PC-9 (cell line): ENCODE measurements at places on chromosomes 12 and 14. TPM values are rescaled to one million over a fixed set of nuclear protein-coding genes. Genes with fewer than 3 reads are reported as not detected.

- H3K27ac ChIP-seq: no peak overlapping the region
- H3K4me3 ChIP-seq: no peak overlapping the region
- H3K27me3 ChIP-seq: peaks cover 15% of the 10 kb centered on the region; the same call in 1 of the 2 replicates
- H3K4me1 ChIP-seq: no peaks in the 10 kb centered on the region
- no peak for DNase-seq
Observed at GRCh38 chr14:89468566-89468965, 51.5 kb upstream of the FOXN3 start.

DNA sequence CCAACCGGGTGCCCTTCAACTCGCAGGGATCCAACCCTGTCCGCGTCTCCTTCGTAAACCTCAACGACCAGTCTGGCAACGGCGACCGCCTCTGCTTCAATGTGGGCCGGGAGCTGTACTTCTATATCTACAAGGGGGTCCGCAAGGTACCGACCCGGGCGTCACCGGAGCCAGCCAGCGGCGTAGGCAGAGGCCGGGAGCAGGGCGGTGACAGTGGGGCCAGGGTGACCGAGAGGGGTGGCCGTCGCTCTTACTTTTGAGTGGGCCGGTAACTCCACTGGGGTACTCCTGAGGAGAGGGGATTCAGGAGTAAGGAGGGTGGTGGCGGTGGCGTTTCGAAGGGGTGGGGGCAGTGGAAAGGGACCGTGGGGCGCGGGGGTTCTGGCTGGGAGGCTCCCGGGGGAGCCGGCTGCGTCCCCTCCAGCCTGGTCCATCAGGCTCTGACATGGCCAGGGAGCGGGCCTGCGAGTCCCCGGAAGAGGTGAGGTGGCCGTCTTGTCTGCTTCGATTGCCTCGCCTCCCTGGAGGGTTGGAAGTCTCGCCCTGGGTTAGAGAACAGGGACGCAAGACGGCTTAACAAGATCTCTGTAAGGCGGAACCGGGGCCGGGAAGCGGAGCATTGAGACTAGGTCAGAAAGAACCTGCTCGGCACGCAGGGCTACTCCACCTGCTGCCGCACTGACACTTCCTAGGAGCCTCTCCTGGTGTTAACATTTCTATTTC, 491 bp downstream of the WDR20 start:
- 0 out of 2 replicates have a peak, but pooled peaks cover 8% of the 10 kb centered on the region for H3K36me3 ChIP-seq
- H3K4me3 ChIP-seq: peak overlapping the region; percentile 75
- no peaks in the 10 kb centered on the region for H3K27me3 ChIP-seq
- peaks cover 31% of the 10 kb centered on the region for H3K4me1 ChIP-seq
- DNase-seq: peak; percentile 57

- no peak overlapping the region for H3K4me3 ChIP-seq
- no peaks in the 10 kb centered on the region for H3K27me3 ChIP-seq
- H3K27ac ChIP-seq: no peak overlapping the region
Observed at GRCh38 chr14:105376521-105377440, 21.6 kb upstream of the TEX22 start.

- H3K27me3 ChIP-seq: no peaks in the 10 kb centered on the region
- no peak overlapping the region for H3K27ac ChIP-seq
- no peak overlapping the region for H3K4me3 ChIP-seq
Observed at GRCh38 chr12:14984036-14984435, 11.2 kb downstream of the PDE6H start.

DNA sequence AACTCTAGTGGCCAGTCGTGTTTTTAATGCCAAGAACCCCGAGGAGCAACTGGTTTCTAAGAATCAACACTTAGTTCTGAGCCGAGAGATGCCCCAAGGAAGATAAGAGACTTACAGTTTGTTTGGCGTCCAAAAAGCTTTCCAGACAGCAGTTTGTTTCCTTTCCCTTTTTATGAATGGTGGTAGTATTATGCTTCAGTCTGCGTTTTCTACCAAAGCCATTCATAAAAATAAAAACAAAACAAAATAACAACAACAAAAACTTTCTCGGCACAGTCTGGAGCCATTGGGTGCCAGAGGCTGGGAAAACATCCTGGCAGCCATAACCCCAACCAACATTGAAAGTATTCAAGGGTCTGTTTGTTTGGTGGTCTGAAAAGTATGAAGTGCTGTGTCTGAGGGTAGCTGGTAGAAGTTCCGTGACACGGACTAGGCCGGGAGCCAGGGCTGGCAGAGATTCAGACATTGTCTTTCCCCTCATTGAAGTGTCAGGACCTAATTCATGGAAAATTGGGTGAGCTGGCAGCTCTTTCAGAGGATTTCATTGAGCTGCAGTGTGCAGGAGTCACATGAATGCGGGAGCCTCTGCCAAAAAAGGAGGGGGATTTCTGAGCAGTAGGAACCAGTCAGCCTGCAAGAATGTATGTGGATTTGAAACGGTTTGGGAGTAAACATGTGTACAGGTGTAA, 124.2 kb downstream of the HMGA2 start:
- peak overlapping the region; percentile 18; the same call in 1 of the 2 replicates for H3K27ac ChIP-seq
- H3K4me1 ChIP-seq: peaks cover 5% of the 10 kb centered on the region; the same call in 1 of the 2 replicates
- H3K36me3 ChIP-seq: peaks cover 30% of the 10 kb centered on the region
- H3K4me3 ChIP-seq: no peak overlapping the region
- no peaks in the 10 kb centered on the region for H3K27me3 ChIP-seq

DNA sequence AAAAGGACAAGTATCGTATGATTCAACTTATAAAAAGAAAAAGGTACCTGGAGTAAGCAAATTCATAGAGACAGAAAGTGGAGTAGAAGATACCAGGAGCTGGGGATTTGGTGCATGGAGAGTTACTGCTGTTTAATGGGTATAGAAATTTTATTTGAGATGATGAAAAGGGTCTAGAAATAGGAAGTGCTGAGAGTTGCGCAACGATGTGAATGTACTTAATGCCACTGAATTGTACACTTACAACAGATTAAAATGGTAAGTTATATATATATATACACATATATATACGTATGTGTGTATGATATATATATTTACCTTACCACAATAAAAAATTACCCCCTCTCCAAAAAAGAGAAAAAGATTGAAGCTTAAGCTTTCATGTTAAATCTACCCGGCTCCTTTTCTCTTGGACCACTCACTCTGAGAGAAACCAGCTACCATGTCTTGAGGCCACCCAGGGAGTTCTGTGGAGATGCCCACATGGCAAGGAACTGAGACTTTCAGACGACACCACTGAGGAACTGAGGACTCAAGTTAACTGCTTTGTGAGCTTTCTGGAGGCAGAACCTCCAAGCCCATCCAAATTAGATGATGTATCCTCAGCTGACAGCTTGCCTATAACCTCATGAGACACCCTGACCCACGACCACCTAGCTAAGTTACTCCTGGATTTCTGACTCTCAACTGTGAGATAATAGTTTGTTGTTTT, 130.0 kb upstream of the BTG1 start:
- no peak overlapping the region for H3K4me3 ChIP-seq
- H3K27ac ChIP-seq: no peak overlapping the region
- no peaks in the 10 kb centered on the region for H3K27me3 ChIP-seq

DNA sequence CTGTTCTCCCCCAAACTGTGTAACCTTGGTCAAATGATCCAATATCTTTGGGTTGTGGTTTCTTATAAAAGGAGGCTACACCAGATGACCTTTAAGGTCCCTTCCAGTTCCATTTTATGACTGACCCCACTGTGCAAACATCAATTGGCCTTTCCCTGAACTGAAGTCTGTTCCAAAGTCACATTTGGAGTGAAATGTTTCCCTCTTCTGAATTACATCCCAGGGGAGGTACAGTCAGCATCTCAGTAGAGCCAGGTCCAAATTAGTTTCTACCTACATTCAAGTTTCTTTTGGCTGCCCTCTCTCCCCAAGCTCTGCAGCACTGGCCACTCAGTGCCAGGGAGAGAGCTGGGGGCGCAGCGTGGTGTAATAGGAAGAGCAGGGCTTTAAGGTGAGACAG, 34.4 kb downstream of the LIMA1 start:
- peak overlapping the region; percentile 97 for H3K27ac ChIP-seq
- peaks cover 96% of the 10 kb centered on the region for H3K4me1 ChIP-seq
- no peak for DNase-seq
- H3K27me3 ChIP-seq: no peaks in the 10 kb centered on the region
- H3K36me3 ChIP-seq: peaks cover 20% of the 10 kb centered on the region
- 0 out of 2 replicates have a peak overlapping the region, but pooled peaks have one; percentile 5 for H3K4me3 ChIP-seq

GRCh38 chr12:86331012-86331411, 74.8 kb upstream of the MGAT4C start:
- no peak overlapping the region for H3K27ac ChIP-seq
- DNase-seq: no peak
- H3K36me3 ChIP-seq: no peaks in the 10 kb centered on the region
- no peak overlapping the region for H3K4me3 ChIP-seq

- peaks cover 21% of the 10 kb centered on the region for H3K27me3 ChIP-seq
- no peak overlapping the region for H3K4me3 ChIP-seq
- no peak overlapping the region for H3K27ac ChIP-seq
- no peaks in the 10 kb centered on the region for H3K36me3 ChIP-seq
- no peaks in the 10 kb centered on the region for H3K4me1 ChIP-seq
- DNase-seq: no peak
Observed at GRCh38 chr12:130212384-130212989, 50.2 kb downstream of the FZD10 start.

DNA sequence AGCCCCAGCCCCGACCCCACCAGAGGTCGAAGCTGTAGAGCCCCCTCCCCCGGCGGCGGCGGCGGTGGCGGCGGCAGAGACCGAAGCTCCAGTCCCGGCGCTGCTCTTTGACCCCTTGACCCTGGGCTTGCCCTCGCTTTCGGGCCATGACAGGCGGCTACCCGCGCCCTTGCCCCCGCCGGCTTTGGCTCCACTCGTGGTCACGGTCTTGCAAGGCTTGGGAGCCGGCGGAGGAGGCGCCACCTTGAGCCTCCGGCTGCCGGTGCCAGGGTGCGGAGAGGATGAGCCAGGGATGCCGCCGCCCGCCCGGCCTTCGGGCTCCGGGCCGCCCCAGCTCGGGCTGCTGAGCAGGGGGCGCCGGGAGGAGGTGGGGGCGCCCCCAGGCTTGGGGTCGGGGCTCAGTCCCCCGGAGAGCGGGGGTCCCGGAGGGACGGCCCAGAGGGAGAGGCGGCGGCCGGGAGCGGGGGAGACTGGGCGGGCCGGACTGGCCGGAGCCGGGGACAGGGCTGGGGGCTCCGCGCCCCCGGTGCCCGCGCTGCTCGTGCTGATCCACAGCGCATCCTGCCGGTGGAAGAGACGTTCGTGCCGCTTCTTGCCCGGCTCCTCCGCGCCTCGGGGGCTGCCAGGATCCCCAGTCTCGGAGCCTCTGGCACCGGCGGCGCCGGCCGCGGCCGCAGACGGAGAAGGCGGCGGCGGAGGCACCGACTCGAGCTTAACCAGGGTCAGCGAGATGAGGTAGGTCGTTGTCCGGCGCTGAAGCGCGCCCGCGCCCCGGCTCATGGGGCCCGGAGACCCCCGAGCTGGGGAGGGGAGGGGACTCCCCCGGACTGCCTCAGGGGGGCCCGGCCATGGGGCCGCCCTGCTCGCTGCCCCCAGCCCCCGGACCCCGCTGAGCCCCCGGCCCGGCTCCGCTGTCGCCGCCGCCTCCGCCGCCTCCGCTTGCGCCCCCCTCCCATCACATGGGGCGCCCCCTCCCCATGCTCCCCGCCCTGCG, 778 bp downstream of the AGAP2 start:
- H3K36me3 ChIP-seq: no peaks in the 10 kb centered on the region
- no peak overlapping the region for H3K4me3 ChIP-seq
- no peaks in the 10 kb centered on the region for H3K4me1 ChIP-seq
- peaks cover 14% of the 10 kb centered on the region for H3K27me3 ChIP-seq

DNA sequence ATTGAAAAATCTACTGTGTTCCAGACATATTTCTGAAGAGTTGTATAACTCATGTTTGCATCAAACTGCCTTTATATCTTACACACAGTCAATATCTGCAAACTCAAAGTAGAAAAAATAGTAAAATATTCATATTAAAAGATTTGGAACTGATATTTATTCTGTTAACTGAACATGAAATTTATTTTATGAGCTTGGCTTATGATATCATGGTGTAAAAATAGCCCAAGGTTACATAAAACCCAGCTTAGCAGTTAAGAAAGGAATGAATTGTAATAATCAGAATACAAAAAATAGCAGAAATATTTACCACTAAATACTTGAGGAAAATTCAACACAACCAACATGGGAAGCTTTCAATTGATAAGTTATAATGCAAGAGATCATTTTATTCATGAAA, 367.9 kb downstream of the FLRT2 start:
- H3K36me3 ChIP-seq: no peaks in the 10 kb centered on the region
- H3K27ac ChIP-seq: no peak overlapping the region
- no peak overlapping the region for H3K4me3 ChIP-seq
- no peak for DNase-seq

GRCh38 chr12:117901631-117902030, 67.2 kb downstream of the KSR2 start:
- H3K27ac ChIP-seq: no peak overlapping the region
- H3K4me3 ChIP-seq: no peak overlapping the region
- DNase-seq: no peak
- no peaks in the 10 kb centered on the region for H3K27me3 ChIP-seq
- no peaks in the 10 kb centered on the region for H3K4me1 ChIP-seq

VASH1 gene
- 4.3 and 7.4 TPM in 2 replicates for total RNA-seq

KRT4 gene
- total RNA-seq: 3.0 and 5.3 TPM in 2 replicates

GRIN2B gene
- not detected in 2 replicates for total RNA-seq

KRT7 gene
- total RNA-seq: 3,783 and 4,555 TPM in 2 replicates

OASL gene
- total RNA-seq: 1.7 and 2.7 TPM in 2 replicates
